Activated CD8-positive, alpha-beta T cell treated with anti-CD3 and anti-CD28 coated beads for 36 hours (primary cell): ENCODE measurements at places on chromosomes 1 and 21.

GRCh38 chr21:44449473-44450363 lies 5.6 kb upstream of the LRRC3 start:
- no peak for DNase-seq

GRCh38 chr1:153572569-153573015 lies 6.9 kb upstream of the S100A2 start:
- DNase-seq = peak; percentile 78

DNA sequence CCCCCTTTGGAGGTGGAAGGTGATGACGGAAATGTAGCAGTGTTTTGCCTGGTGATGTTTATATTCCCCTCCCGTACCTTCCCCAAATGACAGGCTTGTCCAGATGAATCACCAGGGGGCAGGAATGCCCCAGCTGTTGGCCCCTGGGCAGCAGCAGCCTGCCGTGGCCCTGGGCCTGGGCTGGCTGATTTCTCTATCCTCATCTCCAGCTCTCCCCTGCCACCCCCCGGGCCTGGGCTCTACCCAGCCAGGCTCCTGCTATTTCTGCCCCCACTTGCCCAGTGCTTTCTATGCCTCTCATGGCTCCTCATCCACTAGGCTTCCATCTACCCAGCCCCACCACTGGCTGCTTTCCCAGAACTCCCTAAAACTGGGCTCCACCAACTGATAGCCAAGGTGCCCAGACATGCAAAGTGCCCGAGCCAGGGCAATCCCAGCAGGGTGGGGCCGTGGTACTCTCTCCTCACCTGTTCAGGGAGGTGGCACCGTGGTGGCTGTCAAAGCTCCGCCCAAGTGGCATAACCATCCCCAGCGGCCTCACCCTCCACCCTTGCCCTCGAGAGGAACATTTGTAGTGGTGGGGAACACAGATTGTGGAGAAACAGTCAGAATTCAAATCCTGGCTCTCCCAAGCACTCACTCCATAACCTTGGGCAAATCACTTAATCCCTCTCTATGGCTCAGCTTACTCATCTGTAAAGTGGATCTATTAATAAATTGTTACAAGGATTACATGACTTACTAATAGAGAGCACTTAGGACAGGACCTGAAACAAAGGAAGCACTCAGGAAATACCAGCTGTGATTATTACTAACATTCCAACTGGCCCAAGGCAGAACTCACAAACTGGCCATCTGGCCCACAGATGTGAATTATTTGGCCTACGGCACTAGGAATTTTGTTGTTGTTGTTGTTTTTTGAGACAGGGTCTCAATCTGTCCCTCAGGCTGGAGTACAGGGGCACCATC lies 12.8 kb upstream of the ECE1 start:
- DNase-seq = no peak

DNA sequence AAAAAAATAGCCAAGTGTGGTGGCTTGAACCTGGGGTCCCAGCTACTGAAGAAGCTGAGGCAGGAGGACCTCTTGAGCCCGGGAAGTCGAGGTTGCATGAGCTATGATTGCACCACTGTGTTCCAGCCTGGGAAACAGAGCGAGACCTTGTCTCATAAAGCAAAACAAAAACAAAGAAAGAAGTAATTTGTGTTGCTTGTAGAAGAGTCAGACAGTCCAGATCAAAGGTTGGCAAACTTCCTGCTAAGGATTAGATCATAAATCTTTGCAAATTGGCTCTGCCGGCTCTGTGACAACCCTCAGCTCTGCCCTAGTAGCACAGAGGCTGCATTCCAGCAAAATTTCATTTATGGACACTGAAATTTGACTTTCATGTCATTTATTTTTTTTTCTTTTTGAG lies 19.0 kb upstream of the MFN2 start:
- no peak for DNase-seq

DNA sequence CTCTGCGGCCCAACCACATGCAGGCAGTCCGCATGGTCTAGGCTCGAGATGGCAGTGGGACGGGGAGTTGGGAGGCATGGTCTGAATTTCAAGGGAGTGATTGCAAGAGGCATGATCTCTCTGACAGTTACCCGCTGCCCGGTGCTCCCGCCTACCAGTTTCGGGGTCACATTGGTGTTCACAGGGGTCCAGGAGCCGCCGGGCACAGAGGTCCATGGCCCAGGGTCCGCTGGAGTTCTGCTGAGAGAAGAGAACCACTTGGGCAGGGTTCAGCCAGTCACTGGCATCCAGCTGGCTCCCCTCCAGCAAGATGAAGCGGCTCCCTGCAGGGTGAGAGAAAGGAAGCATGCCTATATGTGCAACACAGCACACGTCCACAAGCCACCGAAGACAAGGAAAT lies 141.3 kb downstream of the ASTN1 start:
- no peak for DNase-seq

- no peak for DNase-seq
Observed at GRCh38 chr1:152657677-152658076, 5.5 kb upstream of the LCE2D start.

DNA sequence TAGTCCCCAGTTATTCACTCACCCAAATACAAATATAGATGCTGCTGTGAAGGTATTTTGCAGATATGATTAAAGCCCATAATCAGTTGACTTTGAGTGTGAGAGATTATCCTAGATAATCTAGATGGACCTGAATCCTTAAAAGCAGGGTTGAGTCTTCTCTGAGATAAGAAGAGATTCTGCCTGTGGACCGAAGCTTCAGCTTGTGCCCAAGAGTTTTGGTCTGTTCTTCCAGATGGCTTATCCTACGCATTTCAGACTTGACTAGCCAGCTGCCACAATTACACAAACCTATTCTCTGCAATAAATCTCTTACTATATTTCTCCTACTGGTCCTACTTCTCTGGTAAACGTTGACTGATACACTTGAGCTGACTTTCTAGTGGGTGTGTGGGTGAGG lies 145.1 kb downstream of the KCNJ6 start:
- DNase-seq = no peak

DNA sequence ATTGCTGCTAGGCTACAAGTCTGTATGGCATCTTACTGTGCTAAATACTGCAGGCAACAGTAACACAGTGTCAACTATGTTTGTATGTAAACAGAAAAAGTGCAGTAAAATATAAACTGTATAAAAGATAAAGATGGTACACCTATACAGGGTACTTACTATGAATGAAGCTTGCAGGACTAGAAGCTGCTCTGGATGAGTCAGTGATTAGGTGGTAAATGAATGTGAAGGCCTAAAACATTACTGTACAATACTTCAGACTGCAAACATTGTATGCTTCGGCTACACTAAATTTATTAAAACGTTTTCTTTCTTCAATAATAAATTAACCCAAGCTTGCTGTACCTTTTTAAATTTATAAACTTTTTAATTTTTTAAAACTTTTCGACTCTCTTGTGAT lies 97.1 kb downstream of the HLX start:
- no peak for DNase-seq

DNA sequence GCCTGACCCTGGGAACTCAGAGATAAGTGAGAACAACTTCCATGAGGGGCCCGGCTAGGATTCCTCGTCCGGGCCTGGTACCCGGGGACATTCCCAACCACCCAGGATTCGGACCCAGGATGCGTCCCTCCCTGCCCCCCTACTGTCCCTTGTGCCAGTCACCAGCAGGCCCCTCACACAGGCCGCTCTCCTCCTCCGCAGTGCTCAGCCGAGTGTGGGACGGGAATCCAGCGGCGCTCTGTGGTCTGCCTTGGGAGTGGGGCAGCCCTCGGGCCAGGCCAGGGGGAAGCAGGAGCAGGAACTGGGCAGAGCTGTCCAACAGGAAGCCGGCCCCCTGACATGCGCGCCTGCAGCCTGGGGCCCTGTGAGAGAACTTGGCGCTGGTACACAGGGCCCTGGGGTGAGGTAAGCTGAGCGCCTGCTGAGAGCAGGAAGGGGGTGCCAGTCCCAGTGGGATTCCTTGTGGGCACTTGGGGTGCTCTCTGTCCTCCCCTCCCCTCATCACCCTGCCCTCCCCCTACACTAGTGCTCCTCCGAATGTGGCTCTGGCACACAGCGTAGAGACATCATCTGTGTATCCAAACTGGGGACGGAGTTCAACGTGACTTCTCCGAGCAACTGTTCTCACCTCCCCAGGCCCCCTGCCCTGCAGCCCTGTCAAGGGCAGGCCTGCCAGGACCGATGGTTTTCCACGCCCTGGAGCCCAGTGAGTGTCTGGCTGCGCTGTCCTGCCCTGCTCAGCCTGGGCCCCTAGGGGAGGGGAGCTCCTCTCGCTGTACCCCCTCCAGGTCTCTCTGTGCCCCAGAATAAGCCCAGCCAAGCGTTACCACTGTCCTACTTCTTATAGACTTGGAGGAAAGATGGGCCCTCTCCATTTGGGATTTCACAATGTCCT lies 9.8 kb downstream of the ADAMTSL4 start:
- DNase-seq = no peak

- no peak for DNase-seq
Observed at GRCh38 chr1:108570998-108571401, 11.1 kb downstream of the EEIG2 start.

GRCh38 chr1:83006271-83006670 lies 992.7 kb downstream of the TTLL7 start:
- DNase-seq = no peak

- DNase-seq = no peak
Observed at GRCh38 chr1:61081144-61081685, 1.1 kb upstream of the NFIA start.

DNA sequence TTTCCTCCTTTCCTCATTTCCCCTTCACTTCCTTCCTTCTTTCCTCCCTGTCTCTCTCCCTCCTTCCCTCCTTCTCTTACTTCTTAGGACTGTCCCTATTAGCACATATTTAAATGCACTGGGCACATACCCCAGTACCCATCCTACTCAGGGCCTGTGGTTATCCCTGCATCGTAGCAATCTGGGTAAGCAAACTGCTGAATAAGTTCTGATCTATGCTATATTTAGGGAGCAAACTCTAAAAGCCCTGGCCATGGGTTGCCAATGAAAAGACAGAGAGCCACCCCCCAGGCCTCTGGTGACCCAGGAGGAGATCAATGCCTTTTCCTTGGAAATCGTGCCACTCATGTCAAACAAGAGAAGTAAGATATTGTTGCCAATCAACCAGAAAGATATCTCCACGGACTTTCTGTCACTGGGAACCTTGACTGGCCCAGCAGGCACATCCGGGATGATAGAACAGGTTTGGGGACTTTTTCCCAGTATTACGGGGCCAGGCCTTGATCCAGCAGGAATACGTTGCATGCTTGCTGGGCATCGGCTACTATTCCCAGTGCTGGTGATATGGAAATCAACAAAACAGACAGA lies 5.4 kb downstream of the FAM3B start:
- no peak for DNase-seq

DNA sequence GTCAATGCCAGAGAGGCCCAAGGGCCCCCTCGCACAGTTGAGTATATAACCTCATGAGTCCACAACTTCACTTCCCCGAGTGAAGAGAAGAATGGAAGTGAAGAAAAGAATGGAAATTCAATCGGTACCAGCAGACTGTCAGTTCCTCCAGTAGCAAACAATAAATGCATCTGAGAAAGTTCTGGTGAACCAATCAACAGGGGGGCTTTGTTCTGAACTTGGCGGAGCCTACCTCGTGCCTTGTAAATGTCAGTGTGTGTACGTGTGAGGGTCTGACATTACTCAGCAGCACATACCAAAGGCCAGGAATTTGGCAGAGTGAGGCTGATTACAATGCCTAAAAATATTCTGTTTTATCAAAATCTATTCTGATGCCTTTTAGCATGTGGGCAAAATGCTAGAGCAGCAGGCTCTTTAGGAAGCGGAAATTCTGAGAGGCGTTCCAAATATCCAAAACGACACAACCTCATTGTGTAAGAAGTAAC lies 238.5 kb downstream of the LTN1 start:
- DNase-seq = no peak

- no peak for DNase-seq
Observed at GRCh38 chr1:198890214-198890930, 251.5 kb downstream of the PTPRC start.

DNA sequence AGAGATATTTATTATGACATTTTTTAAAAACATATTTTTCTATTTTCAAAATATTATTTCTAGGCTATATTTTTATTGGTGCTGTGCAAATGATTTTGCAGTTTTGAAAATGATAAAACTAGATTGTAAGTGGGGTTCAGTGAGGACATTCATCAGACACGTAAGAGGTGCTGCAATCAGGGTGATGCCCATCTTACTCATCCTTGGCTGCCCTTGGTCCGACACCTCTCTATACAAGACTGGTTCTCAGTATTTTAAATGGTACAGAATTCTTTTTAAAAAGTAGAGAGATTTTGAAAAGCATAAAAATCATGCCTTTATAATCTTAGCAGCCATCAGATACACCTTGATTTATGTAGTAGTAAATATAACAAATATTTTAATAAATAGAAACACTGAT lies 24.0 kb downstream of the HENMT1 start:
- DNase-seq = no peak

DNA sequence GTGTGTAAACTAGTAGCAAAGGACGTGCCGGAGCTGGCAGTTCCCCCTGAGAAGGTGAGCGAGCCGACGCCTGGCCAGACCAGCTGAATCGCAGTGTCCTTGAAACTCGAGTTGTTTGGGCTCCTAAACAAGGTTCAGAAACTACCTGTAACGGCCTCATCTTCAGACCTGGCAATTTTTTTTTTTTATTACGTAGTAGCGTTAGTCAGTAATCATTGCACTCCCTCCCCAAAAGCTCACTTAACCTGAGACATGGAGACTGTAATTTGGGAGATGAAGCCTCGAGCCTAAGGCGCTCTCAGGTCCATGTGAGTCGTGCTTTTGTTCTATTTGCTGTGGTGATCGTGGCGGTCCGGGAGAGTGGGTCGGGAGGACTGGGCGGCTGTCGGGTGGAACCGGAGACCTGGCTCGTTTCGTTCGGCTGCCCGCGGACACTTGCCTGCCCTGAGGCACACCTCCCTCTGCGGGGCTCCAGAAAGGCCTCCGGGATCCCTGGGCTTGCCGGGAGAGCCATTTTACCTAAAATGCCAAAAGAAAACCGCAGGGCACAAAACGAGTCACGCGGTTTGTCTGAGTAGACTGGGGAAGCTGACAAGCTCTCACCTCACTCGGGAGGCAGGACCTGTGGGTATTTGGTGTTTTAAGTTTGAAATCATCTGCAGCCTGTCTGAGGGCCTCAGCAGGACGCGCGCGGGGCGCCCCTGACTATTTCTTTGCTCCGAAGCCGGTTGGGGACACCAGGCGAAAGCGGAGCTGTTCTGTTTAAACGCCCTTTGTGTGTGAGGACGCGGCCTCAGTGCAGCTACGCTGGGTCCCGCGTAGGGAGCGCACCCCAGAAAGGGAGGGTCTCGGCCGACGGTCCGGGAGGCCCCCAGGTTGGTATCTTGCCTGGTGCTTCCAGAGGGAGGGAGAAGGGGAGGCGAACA lies 722 bp downstream of the LHX8 start:
- DNase-seq = peak; percentile 39

DNA sequence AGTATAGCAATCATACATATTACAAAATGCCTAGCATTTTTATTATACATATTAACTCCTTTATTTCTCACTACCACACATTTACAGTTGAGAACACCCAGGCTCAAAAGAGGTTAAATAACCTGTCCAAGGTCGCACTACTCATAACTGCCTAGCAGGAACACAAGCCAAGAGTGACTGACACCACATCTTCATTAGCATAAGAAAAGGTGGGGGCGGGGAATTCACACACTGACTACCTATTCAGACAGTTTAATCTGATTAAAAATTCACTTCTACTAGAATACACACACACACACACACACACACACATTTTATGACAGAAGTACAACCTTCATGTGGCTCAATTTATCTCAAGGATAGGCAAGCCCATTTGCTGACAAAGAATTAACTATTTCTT lies 77.8 kb upstream of the CACHD1 start:
- peak; percentile 54 for DNase-seq
